T-helper 2 cell treated with Interferon-gamma antibody and Interleukin-4, amounts not matched to agents 100 ng/mL and 5 ng/mL, for 36 hours (primary cell): ENCODE measurements at places on chromosomes 1 and 21. TPM values are rescaled to one million over a fixed set of nuclear protein-coding genes. Genes with fewer than 3 reads are reported as not detected.

The GJA4 gene
- total RNA-seq = not detected in 2 replicates

The MYBPH gene
- total RNA-seq = not detected in 2 replicates

The GIPC2 gene
- 0.05 and 0.07 TPM in 2 replicates for total RNA-seq

The TNFRSF9 gene
- 2.5 and 3.4 TPM in 2 replicates for total RNA-seq

The GSTM1 gene
- 91.4 and 97.0 TPM in 2 replicates for total RNA-seq
